ENCODE measurements at places on chromosomes 7 and 10.

- no peak for DNase-seq
These were observed 38.2 kb upstream of the PFKFB3 start for GRCh38 chr10:6164271-6165095.

DNA sequence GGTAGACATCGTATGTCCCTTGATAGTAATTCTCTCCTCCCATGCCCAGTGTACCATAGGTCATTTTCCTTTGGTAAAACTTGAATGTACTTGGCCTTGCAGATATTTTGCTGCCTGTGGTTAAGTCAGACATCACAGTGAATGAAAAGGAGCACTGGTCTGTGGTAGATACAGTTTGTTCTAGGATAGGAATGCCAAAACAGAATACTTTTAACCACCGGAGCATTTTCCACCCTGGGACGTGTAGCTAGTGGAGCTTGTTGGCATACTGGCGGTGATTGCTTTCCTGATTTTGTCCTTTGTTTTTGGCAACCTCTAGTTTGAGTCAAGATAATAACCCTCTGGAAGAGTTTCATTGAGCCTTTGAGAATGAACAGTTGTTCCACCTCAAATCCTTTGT lies 92.0 kb upstream of the BMPER start:
- no peak for DNase-seq

GRCh38 chr7:133081119-133081598 lies 731 bp downstream of the CHCHD3 start:
- DNase-seq = no peak

DNA sequence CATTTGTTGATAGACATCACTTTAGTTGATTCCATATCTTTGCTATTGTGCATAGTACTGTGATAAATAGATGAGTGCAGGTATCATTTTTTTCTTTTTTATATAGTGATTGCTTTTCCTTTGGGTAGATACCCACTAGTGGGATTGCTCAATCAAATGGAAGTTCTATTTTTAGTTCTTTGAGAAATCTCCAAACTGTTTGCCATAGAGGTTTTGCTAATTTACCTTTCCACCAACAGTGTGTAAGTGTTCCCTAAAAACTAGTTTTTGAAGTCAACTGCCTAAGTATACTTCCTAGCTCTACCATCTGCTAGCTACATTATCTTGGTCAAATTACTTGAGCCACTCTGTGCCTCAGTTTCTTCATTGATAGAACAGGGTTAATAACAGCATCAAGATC lies 31.5 kb upstream of the RSBN1L start:
- no peak for DNase-seq

DNA sequence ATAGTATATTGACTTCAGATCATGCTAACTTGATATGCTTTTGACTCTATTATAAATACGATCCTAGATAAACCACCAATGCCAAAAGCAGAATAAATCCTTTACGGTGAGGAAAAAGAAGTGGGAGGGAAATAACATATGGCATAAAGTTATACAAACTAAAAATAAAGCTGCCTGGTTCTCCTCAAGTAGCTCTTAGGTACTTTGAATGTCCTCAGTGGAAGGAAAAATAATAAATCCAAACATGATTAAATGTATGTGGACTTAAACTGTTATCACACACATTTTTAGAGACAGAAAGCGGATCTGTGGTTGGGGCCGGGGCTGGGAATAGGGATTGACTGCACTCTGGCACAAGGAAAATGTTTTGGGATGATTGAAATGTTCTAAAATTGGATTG lies 23.6 kb downstream of the EEPD1 start:
- no peak for DNase-seq

DNA sequence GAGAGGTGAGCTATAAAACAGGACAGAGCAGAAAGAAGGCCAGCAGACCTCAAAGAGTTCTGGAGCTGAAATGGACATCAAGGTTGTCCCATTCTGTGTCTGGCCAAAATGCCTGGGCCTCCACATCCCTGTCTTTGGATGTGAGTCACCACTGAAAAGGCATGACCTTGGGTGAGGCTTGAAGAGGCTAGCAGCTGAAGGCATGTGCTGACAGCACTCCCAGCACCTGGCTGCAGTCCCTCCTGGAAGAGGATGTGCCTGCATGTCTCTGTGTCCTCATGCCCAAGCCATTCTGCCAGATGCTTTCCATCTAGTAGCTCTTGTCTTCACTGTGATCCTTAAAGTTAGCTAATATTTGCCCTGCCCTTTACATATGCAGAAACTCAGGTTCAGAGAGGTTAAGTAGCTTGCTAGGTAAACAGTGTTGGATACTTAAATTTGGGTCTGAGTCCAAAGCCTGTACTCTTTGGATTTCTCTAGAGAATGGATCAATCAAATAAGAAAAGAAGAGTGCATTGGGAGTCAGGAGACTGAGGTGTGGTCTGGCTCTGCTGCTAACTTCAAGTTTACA lies 35.8 kb downstream of the HECW1 start:
- DNase-seq = no peak
